Vagina (tissue), 2 donors: ENCODE measurements at places on chromosomes 11 and 22. TPM values are rescaled to one million over a fixed set of nuclear protein-coding genes. Genes with fewer than 3 reads are reported as not detected.

The SLC7A4 gene
- total RNA-seq, result 0.98 TPM

The SNU13 gene
- total RNA-seq, result 113 TPM

The MRGPRE gene
- total RNA-seq, result not detected

DNA sequence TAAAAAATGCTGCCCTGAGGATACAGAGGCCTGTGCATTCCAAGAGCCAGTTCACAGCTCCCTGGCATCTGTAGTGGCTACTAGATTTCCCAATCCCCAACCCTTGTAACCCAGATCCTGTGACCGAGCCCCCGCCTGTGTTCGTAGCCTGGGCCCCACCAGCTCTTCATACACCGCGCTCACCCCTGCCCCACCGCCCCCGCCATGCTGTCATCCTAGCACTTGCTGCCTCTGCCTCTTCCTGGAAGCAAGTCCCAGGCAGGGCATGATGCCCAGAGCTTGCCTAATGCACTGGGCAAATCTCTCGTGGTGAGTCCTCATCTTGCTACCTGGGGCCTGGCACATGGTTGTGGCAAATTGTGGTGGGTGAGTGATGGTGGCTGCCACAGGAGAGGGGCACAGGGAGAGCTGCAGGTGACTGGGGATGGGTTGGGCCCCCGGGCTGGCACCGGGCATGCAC lies 7.1 kb downstream of the MGAT3 start:
- H3K36me3 ChIP-seq, result no peaks in the 10 kb centered on the region
- peak overlapping the region; percentile 60 for H3K27ac ChIP-seq
- H3K4me1 ChIP-seq, result peaks cover 14% of the 10 kb centered on the region
- no peak for DNase-seq
- H3K27me3 ChIP-seq, result no peaks in the 10 kb centered on the region
- no peak overlapping the region for H3K4me3 ChIP-seq

- H3K36me3 ChIP-seq, result peaks cover 41% of the 10 kb centered on the region
- no peak for DNase-seq
Observed at GRCh38 chr22:50524676-50525103, 708 bp downstream of the SCO2 start.

DNA sequence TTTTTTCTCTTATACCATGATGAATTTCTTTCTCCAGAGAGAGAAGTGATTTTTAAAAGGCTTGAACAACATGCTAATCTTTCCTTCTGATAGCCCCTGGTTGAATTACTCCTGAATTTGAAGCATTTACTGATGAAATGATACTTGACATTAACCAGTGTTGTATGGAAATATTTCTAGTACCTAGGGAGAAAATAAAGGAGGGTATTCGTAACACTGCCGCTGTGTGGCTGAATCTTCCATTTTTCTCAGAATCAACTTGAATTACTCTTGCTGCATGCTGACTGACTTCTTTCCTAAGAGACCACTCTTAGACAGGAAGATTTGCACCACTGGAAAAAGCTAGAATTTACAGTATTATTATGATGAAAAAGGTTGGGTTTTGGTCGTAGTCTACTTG lies 118.3 kb downstream of the FAT3 start:
- H3K27me3 ChIP-seq, result no peaks in the 10 kb centered on the region
- H3K4me1 ChIP-seq, result no peaks in the 10 kb centered on the region
- H3K4me3 ChIP-seq, result no peak overlapping the region
- no peak for DNase-seq
- H3K27ac ChIP-seq, result no peak overlapping the region

GRCh38 chr11:926341-926916 lies 759 bp downstream of the AP2A2 start:
- peak overlapping the region; percentile 100 for H3K4me3 ChIP-seq
- H3K27ac ChIP-seq, result peak overlapping the region; percentile 93
- H3K36me3 ChIP-seq, result no peaks in the 10 kb centered on the region
- peaks cover 53% of the 10 kb centered on the region for H3K4me1 ChIP-seq
- DNase-seq, result no peak
